ENCODE measurements at places on chromosomes 6 and 20.
A peak's percentile ranks its signal among the peaks of the same experiment; 100 is the strongest.

GRCh38 chr6:116550796-116551195, 2.8 kb upstream of the CALHM4 start:
- H3K4me3 ChIP-seq, result no peak overlapping the region
- H3K36me3 ChIP-seq, result no peaks in the 10 kb centered on the region
- no peaks in the 10 kb centered on the region for H3K4me1 ChIP-seq
- peaks cover 6% of the 10 kb centered on the region for H3K27me3 ChIP-seq

GRCh38 chr6:71721642-71722041, 164.7 kb upstream of the RIMS1 start:
- H3K4me1 ChIP-seq, result no peaks in the 10 kb centered on the region
- H3K36me3 ChIP-seq, result no peaks in the 10 kb centered on the region
- no peaks in the 10 kb centered on the region for H3K27me3 ChIP-seq
- DNase-seq, result no peak

DNA sequence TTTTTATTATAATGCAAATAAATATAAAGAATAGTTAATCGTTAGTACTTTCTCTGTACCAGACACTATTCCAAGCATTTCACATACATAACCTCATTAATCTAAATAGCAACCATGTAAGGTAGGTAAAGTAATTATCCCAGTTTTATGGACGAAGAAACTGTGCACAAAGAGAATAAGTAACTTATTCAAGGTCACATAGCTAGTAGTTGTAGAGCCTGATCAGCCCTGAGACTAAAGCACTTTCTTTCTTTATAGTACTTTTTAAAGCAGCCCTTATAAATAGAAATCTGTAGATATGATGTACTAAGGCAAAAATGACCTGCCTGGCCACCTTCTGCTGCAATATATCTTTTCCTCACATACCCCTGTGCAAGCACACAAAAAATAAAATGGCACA, 104.8 kb downstream of the MYO6 start:
- DNase-seq, result no peak
- no peak overlapping the region for H3K4me3 ChIP-seq
- H3K27ac ChIP-seq, result no peak overlapping the region
- H3K36me3 ChIP-seq, result no peaks in the 10 kb centered on the region
- peaks cover 4% of the 10 kb centered on the region for H3K27me3 ChIP-seq
- no peaks in the 10 kb centered on the region for H3K4me1 ChIP-seq

GRCh38 chr6:104753251-104753650, 106.5 kb downstream of the HACE1 start:
- no peaks in the 10 kb centered on the region for H3K27me3 ChIP-seq
- H3K4me3 ChIP-seq, result no peak overlapping the region
- H3K27ac ChIP-seq, result no peak overlapping the region

DNA sequence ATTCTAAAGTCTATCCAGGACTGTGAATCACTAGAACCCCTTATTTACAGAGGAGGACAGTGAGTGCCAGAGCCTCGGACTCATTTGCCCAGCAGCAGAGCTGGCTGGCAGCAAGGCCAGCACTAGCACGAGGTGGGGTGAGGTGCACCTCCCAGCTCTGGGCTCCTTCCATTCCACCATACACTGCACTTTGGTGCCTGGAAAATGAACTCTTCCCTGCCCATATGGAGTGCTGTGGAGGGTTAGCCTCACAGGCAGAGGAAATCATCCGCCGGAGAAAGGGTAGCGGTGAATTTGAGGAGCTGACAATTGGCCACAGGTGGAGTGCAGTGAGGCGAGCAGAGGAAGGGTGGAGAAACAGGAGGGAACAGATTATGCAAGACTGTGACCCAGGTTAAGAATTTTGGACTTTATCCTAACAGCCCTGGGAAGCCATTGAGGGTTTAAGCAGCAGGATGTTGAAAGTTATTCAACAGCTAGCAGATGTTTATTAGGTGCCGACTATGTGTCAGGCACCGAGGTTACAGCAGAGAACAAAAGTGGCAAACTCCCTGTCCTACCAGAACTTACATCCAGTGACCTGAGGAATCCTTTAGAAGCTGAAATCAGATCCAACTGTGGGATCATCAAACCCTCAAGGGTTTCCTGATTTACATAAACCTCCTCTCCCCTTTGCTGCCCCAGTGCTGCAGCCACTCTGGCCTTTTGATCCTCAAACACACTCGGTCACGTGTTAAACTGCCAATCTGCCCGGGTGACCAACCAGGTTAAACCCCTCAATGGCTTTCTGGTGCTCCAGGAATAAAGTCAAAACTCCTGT, 6.2 kb downstream of the TRIM26 start:
- no peak overlapping the region for H3K4me3 ChIP-seq
- H3K36me3 ChIP-seq, result peaks cover 42% of the 10 kb centered on the region
- H3K27ac ChIP-seq, result no peak overlapping the region
- no peaks in the 10 kb centered on the region for H3K27me3 ChIP-seq

DNA sequence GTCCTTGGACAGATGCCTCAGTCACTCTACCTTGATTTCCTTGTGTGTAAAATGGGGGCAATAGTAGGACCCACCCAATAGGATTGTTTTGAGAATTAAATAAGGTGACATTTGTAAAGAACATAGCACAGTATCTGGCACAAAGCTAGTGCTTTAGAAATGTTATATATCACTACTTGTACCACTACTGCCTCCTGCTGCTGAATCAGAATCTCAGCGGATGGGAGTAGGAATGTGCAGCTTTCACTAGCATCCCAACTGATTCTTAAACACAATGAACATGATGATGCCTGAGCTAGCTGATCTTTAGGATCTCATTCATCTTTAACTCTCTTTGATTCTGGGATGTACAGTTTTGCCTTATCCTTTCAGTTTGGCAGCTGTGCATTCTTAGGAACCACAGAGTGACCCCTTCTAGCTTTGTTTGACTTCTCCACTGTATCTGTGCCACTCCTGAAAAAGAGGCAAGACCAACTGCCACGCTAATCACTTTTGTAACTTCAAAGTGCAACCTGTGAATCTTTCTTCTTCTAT, 7.2 kb downstream of the PBOV1 start:
- H3K4me1 ChIP-seq, result no peaks in the 10 kb centered on the region
- H3K27ac ChIP-seq, result no peak overlapping the region
- DNase-seq, result no peak
- no peaks in the 10 kb centered on the region for H3K36me3 ChIP-seq
- peaks cover 3% of the 10 kb centered on the region for H3K27me3 ChIP-seq

- no peak for DNase-seq
- no peak overlapping the region for H3K4me3 ChIP-seq
- no peaks in the 10 kb centered on the region for H3K27me3 ChIP-seq
Measured at GRCh38 chr6:117327149-117328004, 62.0 kb downstream of the VGLL2 start.

DNA sequence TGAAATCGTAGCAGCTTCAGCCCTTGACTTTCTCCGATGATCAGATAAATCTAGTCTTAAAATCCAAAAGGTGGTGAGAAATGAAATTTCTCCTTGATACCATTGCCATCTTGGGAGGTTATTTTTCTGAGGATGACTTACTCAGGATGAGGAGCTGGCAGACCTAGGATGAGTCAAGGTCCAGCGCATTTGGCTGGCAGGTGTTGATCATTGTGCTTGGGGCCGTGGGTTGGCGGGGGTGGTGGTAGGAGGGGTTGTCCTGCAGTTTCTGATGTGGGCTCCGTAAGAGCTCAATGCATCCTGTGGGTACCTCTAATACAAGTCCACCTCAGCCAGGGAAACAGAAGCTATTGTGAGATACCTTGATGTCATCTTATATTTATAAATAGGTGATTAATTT, 148.3 kb upstream of the SCGN start:
- no peaks in the 10 kb centered on the region for H3K36me3 ChIP-seq
- no peak overlapping the region for H3K27ac ChIP-seq
- no peak for DNase-seq
- H3K27me3 ChIP-seq, result no peaks in the 10 kb centered on the region
- H3K4me1 ChIP-seq, result no peaks in the 10 kb centered on the region

GRCh38 chr6:113017353-113017752, 670.2 kb downstream of the RFPL4B start:
- no peaks in the 10 kb centered on the region for H3K36me3 ChIP-seq
- no peak for DNase-seq
- H3K27me3 ChIP-seq, result no peaks in the 10 kb centered on the region
- H3K27ac ChIP-seq, result no peak overlapping the region
- no peaks in the 10 kb centered on the region for H3K4me1 ChIP-seq
- H3K4me3 ChIP-seq, result no peak overlapping the region

DNA sequence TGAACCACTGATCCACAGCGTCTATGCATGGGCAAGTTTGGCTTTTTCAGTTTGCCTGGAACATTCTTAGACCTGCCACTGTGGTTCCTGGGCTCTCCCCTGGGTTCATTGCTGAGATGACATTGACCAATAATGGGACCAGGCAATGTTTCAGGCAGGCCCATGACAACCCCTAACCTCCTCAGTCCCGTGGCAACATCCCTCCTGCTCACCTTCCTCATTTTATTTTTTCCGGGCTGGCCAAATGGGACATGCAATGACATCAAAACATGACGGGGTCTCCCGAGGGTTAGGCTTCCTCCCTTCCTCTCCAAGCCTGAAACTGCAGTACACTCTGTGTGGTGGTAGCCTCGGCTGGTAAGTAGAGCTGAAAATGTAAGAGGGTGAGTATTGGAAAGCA, 234.0 kb upstream of the RREB1 start:
- no peak overlapping the region for H3K4me3 ChIP-seq
- no peaks in the 10 kb centered on the region for H3K4me1 ChIP-seq
- H3K36me3 ChIP-seq, result no peaks in the 10 kb centered on the region

DNA sequence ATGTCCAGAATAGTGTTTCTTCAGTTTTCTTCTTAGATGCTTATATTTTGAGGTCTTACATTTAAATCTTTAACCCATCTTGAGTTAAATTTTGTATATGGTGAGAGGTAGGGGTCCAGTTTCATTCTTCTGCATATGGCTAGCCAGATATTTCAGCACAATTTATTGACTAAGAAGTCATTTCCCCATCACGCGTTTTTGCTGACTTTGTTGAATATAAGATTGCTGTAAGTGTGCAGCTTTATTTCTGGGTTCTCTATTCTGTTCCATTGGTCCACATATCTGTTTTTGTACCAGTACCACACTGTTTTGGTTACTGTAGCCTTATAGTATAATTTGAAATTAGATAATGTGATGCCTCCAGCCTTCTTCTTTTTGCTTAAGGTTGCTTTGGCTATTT, 179.6 kb downstream of the AKAP7 start:
- no peaks in the 10 kb centered on the region for H3K27me3 ChIP-seq
- DNase-seq, result no peak

DNA sequence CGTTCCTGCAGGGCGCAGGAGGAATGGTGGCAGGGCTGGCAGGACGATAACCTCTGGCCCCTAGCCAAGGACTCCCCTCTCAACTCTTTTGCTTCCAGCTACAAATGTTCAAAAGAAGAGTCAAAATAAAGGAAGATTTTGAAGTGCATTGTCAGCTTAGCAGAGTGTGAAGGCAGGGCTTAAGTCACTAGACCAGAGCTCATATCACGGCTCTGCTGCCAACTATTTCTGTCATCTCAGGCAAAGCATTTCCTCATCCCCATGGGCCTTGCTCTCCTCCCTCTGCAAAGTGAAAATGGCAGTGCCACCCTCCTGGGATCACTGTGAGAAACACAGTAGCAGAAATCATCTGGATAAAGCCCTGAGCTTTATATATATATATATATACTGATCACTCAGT, 36.7 kb downstream of the CFAP61 start:
- no peaks in the 10 kb centered on the region for H3K36me3 ChIP-seq
- no peak for DNase-seq
- H3K27me3 ChIP-seq, result peaks cover 4% of the 10 kb centered on the region
- H3K4me1 ChIP-seq, result no peaks in the 10 kb centered on the region

GRCh38 chr6:168493976-168494375, 53.0 kb downstream of the SMOC2 start:
- no peak overlapping the region for H3K27ac ChIP-seq
- no peaks in the 10 kb centered on the region for H3K4me1 ChIP-seq
- H3K27me3 ChIP-seq, result no peaks in the 10 kb centered on the region
- H3K36me3 ChIP-seq, result no peaks in the 10 kb centered on the region
- no peak for DNase-seq
- no peak overlapping the region for H3K4me3 ChIP-seq

DNA sequence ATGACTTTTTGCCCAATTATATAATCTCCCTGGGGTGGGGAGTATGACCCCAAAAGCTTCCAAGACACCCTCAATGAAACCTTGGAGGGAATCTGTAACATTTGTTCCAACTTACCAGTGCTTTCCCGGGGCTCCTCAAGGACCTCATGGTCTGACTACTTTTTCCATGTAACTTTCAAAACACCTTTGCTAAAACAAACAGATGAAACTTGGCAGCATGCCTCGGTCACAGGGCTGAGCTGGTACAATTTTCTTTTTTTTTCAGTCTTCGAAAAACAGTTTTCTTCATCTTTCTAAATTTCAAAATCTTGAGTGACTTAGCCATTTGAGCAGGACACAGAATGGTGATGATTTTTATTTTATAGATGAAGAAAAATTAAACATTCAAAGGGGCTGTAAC, 241.2 kb downstream of the BMP7 start:
- peaks cover 14% of the 10 kb centered on the region for H3K27me3 ChIP-seq
- no peak overlapping the region for H3K4me3 ChIP-seq
- no peaks in the 10 kb centered on the region for H3K4me1 ChIP-seq
- H3K27ac ChIP-seq, result no peak overlapping the region

DNA sequence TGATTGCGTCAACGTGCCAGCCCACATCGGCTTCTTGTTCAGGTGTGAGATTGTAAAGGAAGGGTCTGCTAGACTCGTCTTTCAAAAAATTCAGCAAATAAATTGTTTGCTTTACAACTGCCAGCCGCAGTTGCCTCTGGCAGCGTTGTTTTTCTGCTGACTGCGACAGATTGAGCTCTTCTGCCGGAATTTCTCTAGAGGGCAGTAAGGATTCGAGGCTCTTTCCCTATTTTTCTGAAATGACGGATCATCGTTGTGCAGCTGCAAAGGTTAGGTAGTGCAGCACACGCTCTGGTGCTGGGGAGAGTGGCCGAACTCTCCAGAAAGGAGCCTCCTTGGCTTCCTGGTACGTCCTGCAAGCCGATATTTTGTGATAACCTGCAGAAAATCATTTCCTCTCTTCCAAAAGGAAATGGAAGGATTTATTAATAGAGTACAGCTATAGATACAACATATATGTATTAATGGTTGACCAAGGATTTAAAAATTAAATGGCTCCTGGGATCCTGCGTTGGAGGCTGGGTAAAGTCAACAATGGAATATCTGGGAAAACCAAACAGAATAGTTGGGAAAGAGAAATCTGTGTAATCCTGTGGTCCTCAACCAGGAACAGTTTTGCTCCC, 121.9 kb upstream of the ZFP64 start:
- H3K27me3 ChIP-seq, result peaks cover 4% of the 10 kb centered on the region
- no peak overlapping the region for H3K4me3 ChIP-seq
- H3K4me1 ChIP-seq, result peaks cover 15% of the 10 kb centered on the region
- no peak overlapping the region for H3K27ac ChIP-seq

DNA sequence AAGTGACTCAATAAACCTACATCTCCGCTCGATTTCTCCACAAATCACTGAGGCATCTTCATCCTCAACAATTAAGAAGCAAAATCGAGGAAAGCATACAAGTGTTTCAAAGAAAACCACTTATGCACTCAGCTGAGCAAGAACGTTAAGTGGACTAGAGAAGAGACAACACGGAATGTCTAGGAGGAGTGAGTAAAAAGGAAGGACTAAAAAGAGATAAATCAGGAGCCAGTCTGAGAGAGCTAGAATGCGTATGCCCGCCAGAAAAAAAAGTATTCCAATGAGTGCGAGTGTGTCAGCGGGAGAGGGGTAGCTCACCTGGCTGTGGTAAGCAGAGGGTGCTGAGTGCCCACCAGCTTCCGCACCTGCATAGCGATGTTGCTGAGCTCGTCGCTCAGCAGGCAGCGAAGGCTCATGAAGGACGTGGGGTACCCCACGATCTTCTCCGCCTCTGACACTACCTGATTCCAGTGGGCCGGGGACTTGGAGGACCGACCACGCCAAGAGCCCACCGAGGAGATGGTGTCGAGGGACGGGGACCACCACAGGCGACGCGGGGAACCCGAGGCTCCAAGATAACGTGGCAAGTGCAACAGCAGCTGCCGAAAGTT, 587 bp downstream of the PDSS2 start:
- peak; percentile 57 for DNase-seq
- H3K4me3 ChIP-seq, result peak overlapping the region; percentile 78
- no peaks in the 10 kb centered on the region for H3K27me3 ChIP-seq
- peaks cover 28% of the 10 kb centered on the region for H3K4me1 ChIP-seq
